Heart left ventricle (tissue), 16 donors: ENCODE measurements at places on chromosomes 13 and 19.
A peak's percentile ranks its signal among the peaks of the same experiment; 100 is the strongest.

DNA sequence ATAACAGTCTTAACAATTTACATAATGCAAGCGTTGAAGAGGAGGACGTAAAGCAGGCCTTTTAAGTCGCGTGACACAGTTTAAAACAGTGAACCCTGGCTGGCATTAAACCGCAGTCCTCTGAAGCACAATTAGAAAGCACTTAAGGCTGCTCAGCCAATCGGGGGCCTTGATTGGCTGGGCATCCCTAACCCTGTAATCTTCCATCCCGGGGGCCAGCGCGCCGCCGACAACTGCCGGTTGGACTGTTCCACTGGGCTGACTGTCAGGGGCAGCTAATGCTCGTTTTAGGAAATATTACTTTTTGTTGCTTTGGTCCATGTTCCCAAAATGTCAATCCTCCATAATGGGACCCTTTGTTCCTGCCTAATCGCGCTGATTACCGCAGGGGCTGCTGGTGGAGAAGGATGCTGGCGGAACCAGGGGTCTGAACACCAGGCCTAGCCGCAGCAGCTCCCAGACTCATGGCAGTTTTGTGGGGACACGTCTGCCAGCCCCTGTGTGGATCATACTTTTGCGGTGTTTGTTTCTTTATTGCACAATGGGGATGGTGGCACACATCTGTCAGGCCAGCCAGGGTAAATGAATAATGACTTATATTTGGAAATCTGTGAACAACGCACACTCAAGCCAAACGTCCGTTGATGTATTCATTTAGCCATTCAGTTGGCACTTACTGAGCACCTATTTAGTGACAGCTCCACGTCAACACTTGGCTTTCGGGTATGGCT lies 127.1 kb upstream of the SPACA7 start:
- no peak for DNase-seq

DNA sequence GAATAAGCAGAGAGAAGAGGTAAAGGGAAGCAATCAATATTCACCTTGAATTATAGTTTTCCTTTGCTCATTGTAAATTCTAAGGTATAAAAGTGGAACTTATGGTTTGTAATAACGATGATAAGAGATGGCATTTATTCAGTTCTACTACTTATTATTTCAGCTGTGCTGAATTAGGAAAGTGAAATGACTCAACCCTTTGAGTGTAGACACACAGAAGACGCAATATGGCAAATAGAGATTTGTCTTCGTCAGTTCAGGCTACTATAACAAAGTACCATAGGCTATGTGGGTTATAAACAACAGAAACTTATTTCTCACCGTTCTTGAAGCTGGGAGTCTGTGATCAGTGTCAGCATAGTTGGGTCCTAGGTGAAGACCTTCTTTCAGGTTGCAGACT lies 713.0 kb upstream of the PCDH9 start:
- DNase-seq, result no peak

DNA sequence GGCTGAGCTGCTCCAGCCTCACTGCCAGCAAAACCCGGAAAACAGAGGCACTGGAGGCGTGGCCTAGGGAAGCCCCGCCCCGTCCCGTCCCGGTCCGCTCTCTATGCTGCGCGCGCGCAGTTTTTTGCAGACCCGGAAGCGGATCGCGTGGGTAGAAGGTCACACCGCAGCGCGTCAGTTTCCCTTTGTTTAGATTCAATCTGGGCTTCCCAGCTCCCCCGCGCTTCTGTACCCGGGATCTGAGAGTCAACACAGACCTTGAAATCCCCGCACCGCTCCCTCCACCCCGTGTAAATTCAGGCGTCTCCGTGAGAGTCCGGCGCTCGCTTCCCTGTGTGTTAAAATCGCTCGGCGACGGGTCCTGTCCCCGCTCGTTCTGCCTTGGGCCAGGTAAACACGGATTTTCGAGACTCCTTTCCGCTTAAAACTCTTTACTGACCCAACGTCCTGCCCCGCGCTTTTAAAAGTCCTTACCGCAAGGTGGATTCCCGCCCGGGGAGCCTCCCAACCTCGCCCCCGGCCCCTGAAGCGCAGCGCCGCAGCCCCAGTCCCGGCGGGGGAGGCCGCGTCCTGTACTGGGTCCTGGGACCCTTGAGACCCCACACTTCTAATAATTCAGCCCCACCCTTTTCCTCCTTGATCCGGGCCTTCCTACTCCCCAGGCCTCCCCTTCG lies at the start of gene ZNF610:
Gene ZNF610 (plus strand): TSS at position 127 of the 674 bp plus-strand sequence. CDS start 12,930 bp downstream, outside the sequence.
- peak; percentile 94 for DNase-seq

GRCh38 chr19:53853707-53854106 lies 14.0 kb upstream of the MYADM start:
- DNase-seq, result no peak

GRCh38 chr13:31951215-31951678 lies 80.3 kb upstream of the FRY start:
- DNase-seq, result peak; percentile 69

- DNase-seq, result no peak
Observed at GRCh38 chr13:84080748-84081530, 198.7 kb upstream of the SLITRK1 start.

DNA sequence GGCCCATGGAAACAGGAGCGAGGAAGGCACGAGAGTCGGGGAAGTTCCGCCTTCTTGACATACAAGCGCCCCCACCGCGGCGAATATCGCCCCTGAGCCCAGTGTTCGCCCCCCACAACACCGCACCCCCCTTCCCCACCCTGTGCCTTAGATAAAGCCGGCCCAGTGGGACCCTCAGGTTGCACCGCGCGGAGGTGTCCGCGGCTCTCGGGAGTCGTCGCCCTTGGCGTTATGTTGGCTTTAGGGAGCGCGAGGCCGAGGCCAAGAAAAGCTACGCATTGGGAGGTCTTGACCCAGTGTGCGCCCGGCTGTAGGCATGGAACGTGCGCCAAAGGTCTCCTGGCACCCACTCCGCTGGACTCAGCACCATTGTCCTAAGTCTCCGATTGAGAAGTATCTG lies 603 bp upstream of the ZNF132 start:
- no peak for DNase-seq

DNA sequence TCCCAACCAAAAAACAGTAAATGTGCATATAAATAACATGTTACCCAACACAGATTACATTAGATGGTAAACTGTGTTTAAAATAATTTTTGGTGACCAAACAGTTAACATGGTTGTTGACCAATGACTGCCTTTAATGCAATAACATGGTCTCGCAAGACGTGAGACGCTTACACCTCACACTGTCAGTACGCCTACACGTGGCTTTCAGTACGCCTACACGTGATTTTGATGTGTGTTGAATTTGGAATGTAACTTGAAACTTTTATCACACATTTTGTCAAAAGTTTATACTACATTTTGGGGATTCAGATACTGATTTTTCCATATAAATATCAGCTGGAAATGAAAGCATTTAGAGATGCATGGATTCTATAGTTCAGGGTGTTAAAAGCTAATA lies 32.0 kb downstream of the SLC7A9 start:
- no peak for DNase-seq

- DNase-seq, result no peak
Observed at GRCh38 chr19:48186015-48186414, 15.5 kb downstream of the ZSWIM9 start.

GRCh38 chr13:29059800-29060199 lies 239.7 kb downstream of the MTUS2 start:
- DNase-seq, result peak; percentile 60

DNA sequence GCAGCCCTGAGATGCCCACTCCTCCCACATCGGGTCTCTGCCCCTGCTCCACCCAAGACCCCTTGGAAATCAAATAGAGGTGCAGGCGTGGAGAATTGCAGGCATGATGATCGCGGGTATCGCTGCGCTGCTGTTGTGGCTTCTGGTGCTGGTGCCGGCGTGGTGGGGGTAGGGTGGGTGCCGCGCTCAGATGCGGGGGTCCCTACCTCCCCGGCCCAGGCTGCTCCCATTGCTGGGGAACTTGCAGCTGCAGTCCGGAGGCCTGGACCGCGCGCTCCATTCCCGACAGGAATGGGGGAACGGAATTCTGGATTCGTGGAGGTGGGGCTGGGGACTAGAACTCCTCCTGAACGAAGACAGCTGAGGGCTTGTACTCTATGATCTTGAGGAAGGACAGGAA lies 20.4 kb downstream of the CYP2F1 start:
- DNase-seq, result no peak

GRCh38 chr19:34316741-34317301 lies 48.2 kb upstream of the GPI start:
- DNase-seq, result no peak

GRCh38 chr19:42568006-42568405 lies 26.7 kb downstream of the CEACAM8 start:
- DNase-seq, result no peak

DNA sequence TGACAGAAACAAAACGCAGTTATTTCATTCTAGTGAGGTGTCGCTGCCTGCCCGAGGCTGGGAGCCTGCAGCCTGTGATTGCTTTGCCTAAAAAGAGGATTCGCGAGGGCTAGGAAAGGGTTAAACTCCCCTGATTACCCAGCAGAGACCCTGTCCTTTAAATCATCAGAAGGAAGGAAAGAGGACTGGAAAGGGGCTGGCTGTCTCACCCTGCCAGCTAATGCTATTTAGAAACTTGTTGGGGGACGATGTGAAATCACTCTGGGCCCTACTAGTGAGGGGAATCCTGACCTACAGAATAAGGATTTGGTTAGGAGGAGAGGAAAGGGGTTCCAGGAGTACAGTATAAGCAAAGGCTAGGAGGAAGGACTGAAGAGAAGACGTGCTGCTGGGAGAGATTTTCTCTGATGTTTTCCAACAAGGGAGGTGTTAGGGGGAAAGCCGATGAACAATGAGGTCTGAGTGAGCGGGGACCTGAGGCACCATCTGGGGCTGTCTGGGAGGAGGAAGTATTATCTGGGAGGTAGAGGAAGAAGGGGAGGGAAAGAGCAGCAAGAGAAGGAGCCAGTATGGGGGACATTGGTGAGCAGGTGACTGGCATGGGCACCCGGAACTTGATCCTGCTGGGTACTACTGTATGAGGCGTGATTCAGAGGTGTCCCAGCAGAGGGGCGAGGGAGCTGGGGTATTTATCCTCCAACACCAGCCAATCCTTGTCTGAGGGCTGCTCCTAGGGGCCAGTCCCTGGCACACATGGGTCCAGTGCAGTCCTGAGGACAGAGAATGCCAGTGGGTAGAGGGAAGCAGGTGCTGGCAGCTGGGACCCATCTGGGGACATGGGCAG lies 55.7 kb upstream of the PTPRS start:
- DNase-seq, result no peak

DNA sequence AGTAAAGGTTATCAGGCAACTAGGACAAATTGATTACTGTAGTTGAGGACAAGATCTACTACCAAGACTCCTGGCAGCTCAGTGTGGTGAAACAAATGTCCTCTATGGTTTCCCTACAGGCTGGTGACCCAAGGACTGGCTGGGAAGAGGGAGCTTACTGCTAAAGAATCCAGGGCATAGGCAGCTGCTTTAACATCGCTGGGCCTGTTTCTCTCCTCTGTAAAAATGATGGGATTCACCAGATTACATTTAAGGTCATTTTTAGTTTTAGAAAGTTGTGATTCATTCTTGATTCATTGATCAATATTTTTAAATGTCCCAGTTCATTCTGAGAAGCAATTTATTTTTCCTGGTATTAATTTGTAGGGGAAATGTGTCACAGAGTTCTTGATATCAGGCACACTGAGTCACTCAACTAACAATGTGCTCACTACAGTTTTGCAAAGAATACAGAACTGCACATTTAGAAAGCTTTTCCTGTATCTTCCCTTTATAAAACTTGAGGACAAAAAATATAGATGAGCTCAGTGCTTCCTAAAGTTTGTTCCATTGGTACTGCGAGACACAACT lies 19.6 kb upstream of the FAM124A start:
- DNase-seq, result no peak

DNA sequence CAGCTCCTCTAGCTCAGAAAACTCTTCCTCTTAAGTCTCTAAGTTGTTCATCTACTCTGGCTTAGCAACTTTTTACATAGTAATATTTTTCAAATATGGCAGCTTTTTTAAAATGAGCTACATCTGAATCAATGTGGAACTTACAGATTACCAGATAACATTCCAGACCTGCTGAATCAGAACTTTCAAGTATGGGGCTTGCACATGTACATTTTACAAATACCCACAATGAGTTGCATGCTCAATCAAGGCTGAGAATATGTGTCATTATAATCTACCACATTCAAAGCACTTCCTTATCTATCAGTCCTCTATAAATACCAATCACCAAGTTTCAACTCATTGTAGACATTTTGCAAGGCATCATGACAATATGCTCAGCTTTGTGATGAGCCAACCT lies 383.1 kb downstream of the FGF14 start:
- DNase-seq, result no peak

DNA sequence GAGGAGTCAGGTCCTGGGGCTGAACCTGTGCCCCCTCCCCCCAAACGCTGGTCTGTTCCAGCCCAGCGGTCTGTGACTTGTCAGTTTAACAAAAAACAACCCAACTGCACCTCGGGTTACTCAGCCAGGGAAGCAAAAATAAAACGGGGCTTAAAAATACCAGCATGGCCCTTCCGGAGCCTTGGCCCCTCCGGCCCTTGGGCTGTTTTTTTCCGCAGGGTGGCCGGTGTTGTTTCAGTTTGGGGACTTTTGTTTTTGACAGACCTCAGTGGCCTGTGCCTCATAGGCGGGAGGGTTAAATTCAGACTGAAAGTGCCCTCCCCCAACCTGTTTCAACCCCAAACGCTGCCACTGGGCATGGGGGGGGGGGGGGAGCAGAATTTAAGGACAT lies 4.0 kb downstream of the TCF3 start:
- DNase-seq, result peak; percentile 18

- no peak for DNase-seq
Observed at GRCh38 chr13:76917095-76917494, 30.9 kb upstream of the KCTD12 start.

DNA sequence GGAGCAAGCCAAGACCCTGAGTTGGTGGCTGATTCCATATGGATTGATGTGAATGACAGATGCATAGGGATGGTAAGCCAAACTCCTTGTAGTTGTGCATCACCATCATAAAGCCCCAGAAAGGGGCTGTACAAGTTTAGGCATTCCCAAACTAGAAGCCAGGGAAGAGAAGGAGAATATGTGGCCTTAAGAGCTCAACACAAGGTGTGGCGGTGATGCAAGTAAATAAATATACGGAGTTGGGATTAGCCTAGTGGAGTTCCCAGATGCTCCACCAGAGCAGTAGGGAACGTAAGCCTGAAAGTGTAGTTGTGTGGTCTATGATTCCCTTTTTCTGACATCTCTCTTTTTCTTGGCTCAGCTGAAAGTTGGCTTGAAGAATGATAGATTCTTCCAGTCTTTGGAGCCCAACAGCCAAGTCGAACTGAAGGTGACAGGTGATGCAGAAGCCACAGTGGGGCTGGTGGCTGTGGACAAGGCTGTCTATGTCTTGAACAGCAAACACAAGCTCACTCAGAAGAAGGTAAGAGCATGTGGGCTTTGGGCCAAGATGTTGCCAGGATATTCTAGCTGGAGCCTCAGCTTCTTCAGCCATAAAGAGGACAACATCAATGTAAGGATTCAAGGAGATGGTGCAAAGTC lies 30.1 kb downstream of the RDH8 start:
- DNase-seq, result no peak

GRCh38 chr13:51557875-51558612 lies 26.2 kb upstream of the WDFY2 start:
- no peak for DNase-seq

DNA sequence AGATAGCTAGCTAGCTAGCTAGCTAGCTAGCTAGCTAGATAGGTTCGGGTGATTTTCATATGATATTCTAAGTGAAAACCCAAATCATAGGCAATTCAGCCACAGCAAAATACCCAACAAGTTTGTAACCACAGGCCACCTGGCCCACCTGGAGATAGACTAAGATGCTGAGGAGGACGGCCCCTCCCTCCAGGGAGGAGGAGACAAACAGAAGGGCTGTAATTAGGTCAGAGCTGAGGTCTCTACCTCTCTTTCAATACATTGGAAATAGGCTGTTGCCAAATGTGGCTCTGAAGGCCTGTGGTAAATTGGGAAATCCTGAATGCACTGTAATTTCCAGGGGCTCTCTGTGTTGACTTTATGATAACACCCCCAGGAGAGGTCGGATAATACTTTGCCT lies 382.2 kb downstream of the FGF9 start:
- DNase-seq, result no peak
